ENCODE measurements at places on chromosomes 5 and 9. TPM values are rescaled to one million over a fixed set of nuclear protein-coding genes. Genes with fewer than 3 reads are reported as not detected.

DNA sequence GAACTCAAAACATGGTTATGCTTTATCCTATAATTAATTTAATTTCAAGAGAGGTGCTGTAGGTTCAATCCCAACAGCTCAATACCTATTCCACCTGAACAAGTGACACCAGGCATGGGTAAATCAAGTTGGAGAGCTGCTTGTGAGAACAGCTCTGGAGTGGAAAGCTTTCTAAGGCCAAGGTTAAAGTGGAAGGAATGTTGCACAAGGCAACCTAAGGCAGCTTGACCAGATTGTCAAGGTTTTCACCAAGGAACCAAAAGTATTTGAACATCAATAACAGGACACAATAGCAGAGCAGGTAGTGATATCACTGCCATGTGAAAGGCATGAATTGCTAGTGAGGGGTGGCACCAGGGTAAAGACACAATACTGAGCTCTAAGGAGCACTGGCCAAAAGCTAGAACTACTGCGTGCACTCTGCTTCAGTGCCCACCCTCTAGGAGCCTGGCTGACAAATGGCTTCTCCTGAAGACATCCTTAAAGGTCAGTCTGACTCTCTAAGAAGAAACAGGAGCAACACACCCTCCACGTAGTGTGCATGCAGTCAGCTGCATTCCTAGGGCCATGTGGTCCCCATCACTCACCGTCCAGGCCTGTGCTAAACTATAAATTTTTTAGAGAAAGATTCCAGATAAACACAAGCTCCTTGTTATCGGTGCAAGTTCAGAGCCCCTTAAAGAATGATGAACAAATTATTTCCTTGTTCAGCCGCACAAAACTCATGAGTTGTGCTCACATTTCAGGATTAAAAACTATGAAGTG lies 677.7 kb upstream of the KLF4 start:
- H3K27ac ChIP-seq, result no peak overlapping the region
- H3K4me3 ChIP-seq, result no peak overlapping the region
- no peaks in the 10 kb centered on the region for H3K4me1 ChIP-seq
- no peak for DNase-seq
- no peaks in the 10 kb centered on the region for H3K27me3 ChIP-seq
- no peaks in the 10 kb centered on the region for H3K36me3 ChIP-seq

DNA sequence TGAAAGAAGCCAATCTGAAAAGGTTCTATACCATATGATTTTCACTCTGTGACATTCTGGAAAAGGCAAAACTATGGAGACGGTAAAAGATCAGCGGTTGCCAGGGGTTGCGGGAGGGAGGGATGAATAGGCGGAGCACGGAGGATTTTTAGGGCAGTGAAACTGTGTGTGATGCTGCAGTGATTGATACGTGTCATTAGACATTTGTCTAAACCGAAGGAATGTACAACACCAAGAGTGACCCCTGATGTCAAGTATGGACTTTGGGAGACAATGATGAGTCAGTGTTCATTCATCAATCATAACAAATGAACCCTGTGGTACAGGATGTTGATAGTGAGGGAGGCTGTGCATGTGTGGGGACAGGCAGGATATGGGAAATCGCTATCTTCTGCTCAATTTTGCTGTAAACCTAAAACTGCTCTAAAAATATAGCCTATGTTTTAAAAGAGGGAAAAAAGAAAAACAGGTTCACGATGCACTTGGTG lies 34.4 kb downstream of the ERGIC1 start:
- no peak overlapping the region for H3K27ac ChIP-seq
- no peak overlapping the region for H3K4me3 ChIP-seq
- no peaks in the 10 kb centered on the region for H3K27me3 ChIP-seq
- no peaks in the 10 kb centered on the region for H3K36me3 ChIP-seq
- H3K4me1 ChIP-seq, result peaks cover 4% of the 10 kb centered on the region

DNA sequence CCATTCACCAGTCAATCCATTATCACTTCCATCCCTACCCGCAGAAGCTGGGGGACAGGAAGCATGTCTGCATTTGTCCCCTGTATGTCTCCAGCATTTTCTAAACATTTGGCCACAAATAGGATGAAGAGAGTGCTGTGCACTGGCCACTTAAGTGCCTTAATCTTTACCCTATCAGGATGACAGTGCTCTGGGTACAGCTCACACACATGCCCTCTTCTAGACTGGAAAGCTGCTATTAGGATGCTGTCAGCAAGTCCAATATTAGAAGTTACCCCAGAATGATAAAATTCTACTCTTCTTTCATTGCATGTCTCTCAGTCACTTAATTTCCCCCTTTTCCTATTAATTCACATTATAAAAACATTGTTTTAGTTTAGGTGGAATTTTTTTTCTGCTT lies 168.4 kb downstream of the RASEF start:
- H3K27ac ChIP-seq, result no peak overlapping the region
- H3K27me3 ChIP-seq, result no peaks in the 10 kb centered on the region

DNA sequence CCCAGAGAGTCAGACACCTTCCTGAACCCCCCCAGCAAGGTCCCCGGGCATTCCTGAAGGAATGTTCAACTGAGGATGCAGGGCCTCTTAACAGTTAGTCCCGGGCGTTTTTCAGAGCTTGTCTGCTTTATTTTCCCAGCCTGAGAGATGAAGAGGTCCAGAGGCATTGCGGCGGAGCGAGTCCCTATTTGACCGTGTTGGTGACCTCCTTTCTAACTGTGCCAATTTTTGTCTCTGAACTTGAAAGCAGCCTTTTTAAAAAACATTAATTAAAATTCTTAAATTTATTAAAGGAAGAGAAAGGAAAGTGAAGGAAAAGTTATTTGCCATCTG lies 433 bp upstream of the PTAR1 start:
- peak overlapping the region; percentile 15 for H3K27ac ChIP-seq
- DNase-seq, result no peak
- H3K36me3 ChIP-seq, result no peaks in the 10 kb centered on the region
- H3K4me1 ChIP-seq, result peaks cover 24% of the 10 kb centered on the region
- no peaks in the 10 kb centered on the region for H3K27me3 ChIP-seq

GRCh38 chr9:15967068-15967467 lies 414.2 kb downstream of the CCDC171 start:
- H3K27ac ChIP-seq, result no peak overlapping the region
- DNase-seq, result no peak
- no peaks in the 10 kb centered on the region for H3K36me3 ChIP-seq
- no peaks in the 10 kb centered on the region for H3K4me1 ChIP-seq
- no peak overlapping the region for H3K4me3 ChIP-seq

DNA sequence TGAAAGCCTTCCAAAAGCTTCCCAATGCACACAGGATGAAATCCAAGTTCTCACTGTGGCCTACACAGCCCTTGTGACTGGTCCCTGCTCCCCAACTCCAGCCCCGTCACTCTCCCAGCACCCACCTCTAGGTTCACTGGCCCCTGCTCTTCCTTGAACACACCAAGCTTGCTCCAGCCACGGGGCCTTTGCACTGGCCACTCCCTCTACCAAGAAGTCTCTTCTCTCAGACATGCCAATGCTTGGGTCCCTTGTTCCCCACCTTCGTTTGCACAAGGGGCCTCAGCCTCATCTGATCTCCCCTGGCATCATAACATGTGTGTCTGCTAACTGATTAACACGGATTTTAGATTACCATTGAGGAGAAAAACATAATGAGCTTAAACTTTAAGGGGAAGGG lies 56.0 kb downstream of the ROR2 start:
- no peak for DNase-seq
- no peaks in the 10 kb centered on the region for H3K4me1 ChIP-seq
- H3K4me3 ChIP-seq, result no peak overlapping the region
- H3K27me3 ChIP-seq, result no peaks in the 10 kb centered on the region
- H3K27ac ChIP-seq, result no peak overlapping the region
- no peaks in the 10 kb centered on the region for H3K36me3 ChIP-seq

- H3K27me3 ChIP-seq, result no peaks in the 10 kb centered on the region
- no peaks in the 10 kb centered on the region for H3K4me1 ChIP-seq
- DNase-seq, result no peak
- no peaks in the 10 kb centered on the region for H3K36me3 ChIP-seq
- H3K4me3 ChIP-seq, result no peak overlapping the region
Measured at GRCh38 chr5:79464695-79465332, 49.1 kb downstream of the HOMER1 start.

GRCh38 chr5:158074992-158075769 lies 216.2 kb upstream of the CLINT1 start:
- no peak overlapping the region for H3K4me3 ChIP-seq
- no peaks in the 10 kb centered on the region for H3K27me3 ChIP-seq
- peak; percentile 23 for DNase-seq

IL9 gene
- total RNA-seq, result 13.0 TPM

- no peak overlapping the region for H3K4me3 ChIP-seq
- H3K36me3 ChIP-seq, result no peaks in the 10 kb centered on the region
- DNase-seq, result no peak
Measured at GRCh38 chr5:130580264-130580663, 584.8 kb downstream of the HINT1 start.

KCTD16 gene
- 0.09 TPM for total RNA-seq

DNA sequence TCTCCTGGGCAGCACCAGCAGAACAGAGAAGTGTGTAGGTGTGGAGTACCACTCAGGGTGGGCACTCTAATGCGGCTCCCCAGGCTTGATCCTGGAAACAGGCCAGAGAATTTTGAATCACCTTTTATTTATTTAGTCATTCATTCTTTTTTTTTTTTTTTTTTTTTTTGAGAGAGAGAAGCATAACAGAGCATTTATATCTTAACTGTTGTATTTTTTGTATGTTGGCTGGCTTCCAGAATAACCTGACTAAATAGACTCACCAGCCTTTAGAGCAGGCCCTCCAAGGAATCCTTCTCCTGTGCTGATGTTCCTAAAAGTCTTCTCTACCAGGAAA lies 153.4 kb downstream of the PIK3R1 start:
- H3K4me1 ChIP-seq, result peaks cover 22% of the 10 kb centered on the region
- DNase-seq, result no peak
- H3K4me3 ChIP-seq, result peak overlapping the region; percentile 27
- no peaks in the 10 kb centered on the region for H3K36me3 ChIP-seq
- peak overlapping the region; percentile 3 for H3K27ac ChIP-seq
- no peaks in the 10 kb centered on the region for H3K27me3 ChIP-seq

OR13D1 gene
- not detected for total RNA-seq

SCAI gene
- 8.3 TPM for total RNA-seq

GRCh38 chr9:70324963-70325362 lies 66.2 kb downstream of the SMC5 start:
- H3K4me3 ChIP-seq, result no peak overlapping the region
- no peaks in the 10 kb centered on the region for H3K4me1 ChIP-seq
- DNase-seq, result no peak
- no peaks in the 10 kb centered on the region for H3K27me3 ChIP-seq
- H3K27ac ChIP-seq, result no peak overlapping the region

TERT gene
- total RNA-seq, result 2.5 TPM

DNA sequence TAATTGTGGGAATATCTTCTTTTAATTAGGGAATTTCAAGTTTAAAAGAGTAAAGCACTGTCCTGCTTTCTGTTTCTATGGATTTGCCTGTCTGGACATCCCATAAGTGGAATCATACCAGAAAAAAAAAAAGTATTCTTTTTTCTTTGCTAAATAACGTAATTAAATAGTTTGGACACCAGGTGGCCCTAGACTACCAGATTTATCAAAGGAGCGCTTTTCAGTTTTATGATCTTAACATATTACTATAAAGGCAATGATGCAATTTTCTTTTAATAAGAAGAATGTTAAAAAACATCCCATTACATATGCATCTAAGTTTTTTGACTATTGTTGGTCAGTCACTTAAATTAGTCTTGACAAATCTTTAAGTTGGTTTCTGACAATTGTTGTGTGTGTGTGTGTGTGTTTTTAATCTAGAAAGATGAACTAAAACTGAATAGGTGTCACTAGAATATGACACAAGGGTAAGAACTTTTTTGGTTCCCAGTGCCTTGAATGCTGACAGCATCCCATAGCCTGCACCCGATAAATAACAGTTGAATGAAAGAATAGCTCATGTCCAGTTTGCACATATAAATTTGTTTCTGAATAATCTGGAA lies 49.5 kb downstream of the C5orf22 start:
- no peak overlapping the region for H3K27ac ChIP-seq
- no peaks in the 10 kb centered on the region for H3K27me3 ChIP-seq
- no peak for DNase-seq
- H3K4me1 ChIP-seq, result no peaks in the 10 kb centered on the region
- no peak overlapping the region for H3K4me3 ChIP-seq

DNA sequence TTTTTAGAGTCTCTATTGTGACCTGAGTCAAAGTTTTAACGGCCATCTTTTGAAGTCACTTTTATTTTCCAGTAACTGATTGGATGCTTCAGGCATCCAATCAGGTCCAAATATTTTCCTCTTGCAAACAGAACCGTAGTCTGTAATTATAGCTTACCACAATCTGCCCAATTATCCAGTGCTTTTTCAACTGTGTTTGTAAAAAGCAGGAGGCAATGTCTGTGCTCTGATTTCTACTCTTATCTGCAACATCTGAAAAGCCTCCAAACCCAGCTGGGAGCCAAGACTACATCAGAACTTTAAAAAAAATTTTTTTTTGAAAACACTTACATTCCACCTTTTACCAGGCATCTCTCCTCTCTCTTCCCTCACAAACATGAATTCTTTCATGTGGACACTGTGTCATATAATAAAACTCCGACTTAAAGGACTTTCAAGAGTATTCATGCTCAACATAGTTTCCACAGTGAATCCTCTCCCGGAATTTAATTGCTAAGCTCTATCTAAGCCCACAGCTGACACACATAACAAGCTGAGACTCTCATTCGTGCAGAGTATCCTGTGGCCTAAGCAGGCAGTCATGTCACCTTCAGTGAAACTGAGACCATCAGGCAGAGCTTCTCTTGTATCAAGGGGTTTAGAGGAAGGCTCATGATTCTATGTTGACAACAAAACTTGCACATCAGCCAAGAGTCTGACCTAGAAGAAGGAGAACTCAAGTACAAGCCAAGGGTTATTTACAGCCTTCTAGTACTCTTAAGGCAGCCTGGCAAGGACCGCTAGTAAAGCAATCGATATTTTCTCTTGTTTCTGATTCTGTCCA lies 272.7 kb downstream of the TLE1 start:
- DNase-seq, result no peak
- H3K36me3 ChIP-seq, result no peaks in the 10 kb centered on the region
- H3K27me3 ChIP-seq, result no peaks in the 10 kb centered on the region
- H3K4me3 ChIP-seq, result no peak overlapping the region

CNTNAP3B gene
- not detected for total RNA-seq

DNA sequence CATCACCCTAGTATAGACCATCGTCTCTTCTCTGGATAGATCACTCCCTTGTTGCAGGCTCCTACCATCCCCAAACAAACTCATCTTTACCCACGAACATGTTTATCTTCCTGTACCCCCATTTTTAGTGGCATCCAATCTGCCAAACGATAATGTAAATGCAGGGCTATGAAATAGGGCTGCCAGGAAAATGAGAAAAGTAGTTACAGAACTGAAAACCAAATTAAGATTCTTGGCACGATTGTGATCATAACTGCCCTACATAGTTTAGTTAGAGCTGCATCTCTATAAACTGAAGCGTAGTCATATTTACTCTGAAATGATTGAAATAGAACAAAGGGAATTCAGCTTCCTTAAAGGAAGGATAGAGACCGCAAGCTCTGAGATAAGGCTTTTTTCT lies 26.1 kb downstream of the ABITRAM start:
- no peaks in the 10 kb centered on the region for H3K4me1 ChIP-seq
- no peak for DNase-seq
- no peaks in the 10 kb centered on the region for H3K27me3 ChIP-seq
- no peaks in the 10 kb centered on the region for H3K36me3 ChIP-seq

GRCh38 chr9:36316611-36317317 lies 58.5 kb upstream of the GNE start:
- H3K4me1 ChIP-seq, result no peaks in the 10 kb centered on the region
- H3K4me3 ChIP-seq, result no peak overlapping the region
- no peak for DNase-seq
- no peaks in the 10 kb centered on the region for H3K27me3 ChIP-seq

INSL6 gene
- total RNA-seq, result not detected
